ENCODE measurements at places on chromosomes 2 and 18.

DNA sequence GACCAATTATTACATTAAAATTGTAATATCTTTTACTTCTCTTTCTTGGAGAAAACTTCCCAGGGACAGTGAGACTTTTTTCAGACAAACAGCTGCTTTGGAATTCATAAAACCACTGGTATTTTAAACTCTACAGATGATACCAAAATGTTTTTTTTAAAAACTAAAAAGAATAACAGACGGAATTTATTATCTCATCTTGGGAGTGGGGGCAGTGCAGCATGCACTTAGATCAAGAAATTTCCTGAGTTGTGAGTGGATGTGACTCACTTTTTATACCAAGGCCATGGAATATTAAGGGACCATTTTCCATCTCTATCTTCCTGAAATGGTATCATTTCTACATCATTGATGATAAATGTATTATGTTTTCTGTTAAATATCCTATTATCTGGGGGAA is 422.8 kb upstream of the HNRNPA3 start:
- no peak for DNase-seq

DNA sequence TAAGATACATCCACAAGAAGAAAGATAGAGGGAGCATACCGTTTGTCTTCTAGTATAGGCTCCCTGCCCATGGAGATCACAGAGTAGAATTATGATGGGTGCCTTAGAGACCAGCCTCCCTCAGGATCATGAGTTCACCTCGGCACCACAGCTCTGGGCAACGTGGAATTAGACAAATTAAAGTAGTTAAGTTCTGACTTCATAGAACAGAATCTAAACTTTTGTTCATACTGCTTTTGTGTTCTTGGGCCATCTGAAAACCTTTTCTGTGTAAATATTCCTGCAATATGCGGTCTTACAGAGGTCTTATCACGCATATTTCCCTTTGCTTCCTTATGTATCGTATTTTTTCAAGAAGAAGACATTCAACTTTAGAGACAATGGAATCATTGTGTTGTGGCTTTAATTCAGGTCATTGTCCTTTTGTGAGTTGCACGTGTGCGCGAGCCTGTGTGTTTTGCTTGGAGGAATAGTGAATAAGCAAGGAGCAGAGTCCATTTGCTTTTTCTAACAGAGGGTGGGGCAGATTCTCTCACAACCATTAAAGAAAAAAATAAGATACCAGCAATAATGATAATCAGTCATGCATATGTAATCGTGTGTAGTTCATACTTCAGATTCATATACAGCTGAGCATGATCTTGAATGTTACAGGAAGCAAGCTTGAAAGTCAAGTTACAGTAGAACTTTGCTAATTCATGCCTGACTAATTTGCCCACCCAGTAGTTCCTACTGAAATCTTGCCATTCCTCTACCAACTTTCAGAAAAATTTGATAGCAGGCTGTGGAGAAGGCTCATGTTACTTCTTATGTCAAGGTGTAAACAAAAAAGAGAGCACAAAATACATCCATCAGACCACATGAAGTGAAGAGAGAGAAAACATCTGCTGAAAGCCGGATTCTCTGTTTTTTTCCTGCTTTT is 243.6 kb downstream of the NEDD4L start:
- no peak for DNase-seq

DNA sequence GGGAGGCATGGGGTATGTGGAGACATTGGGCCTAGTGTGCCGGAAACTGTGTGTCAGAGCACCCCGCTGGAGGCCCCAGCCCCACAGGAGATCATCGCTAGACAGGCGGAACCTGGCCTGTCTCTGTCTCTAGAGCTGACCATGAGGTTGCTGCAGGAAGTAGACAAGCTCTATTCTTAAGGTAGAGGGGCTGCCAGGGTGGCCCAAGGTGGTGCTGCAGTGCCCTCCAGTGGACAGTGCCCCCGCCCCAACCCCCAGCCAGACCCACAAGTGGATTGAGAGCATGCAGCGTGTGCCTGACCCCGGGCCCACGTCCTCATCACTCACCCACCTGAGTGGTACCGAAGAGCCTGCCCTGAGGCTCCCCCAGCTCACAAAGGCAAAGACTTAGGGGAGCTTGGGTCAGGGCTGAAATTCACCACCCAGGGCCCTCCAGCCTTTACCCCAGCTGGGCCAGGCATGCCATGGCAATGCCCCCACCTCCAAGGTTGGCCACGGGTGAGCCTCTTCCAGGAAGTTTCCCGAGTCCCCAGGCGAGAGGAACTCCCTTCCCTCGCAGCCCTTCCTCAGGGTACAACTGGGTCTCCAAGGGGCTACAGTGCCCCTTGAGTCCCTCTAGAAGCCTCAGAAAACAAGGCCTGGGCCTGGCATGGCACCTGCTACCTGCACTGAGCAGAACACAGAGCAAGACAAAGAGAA is 155.0 kb downstream of the TTC32 start:
- DNase-seq = no peak

DNA sequence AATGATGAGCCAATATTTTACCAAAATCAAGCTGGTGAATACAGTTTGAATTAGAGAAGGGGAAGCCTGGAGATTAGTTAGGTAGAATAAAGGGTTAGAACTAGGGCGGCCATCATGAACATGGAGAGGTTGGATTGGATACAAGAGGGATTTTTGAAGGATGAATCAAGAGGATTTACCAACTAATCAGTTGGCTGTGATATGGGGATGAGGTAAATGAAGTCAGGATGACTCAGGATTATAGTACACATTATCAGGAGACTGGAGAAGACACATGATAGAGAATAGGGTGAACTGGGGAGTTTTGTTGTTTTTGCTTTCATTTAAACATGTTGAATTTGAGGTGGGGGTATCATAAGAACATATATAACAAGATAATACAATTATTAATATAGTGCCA is 73.8 kb upstream of the PROKR1 start:
- no peak for DNase-seq

- DNase-seq = no peak
Observed at GRCh38 chr18:62175521-62175920, 11.3 kb downstream of the PIGN start.

GRCh38 chr2:182366628-182367027 is 60.2 kb downstream of the PDE1A start:
- DNase-seq = no peak

DNA sequence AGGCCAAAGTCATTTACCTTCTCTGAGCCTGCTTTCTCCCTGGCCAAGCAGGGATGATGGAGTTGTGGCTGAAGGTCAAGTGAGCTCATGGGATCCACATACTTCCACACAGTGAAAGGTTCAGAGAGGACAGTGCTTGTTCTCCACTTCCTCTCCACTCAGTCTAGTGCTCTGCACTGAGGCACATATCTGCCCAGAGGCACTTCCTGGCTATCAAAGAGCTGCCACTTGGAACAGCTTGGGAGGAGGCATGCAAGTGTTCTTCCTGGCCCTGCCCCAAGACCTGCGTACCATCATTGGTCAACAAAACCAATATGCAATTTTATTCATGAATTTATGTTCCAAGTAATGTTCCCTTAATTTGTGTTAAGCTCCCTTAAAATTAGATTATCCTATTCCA is 71.9 kb downstream of the RNF152 start:
- no peak for DNase-seq

DNA sequence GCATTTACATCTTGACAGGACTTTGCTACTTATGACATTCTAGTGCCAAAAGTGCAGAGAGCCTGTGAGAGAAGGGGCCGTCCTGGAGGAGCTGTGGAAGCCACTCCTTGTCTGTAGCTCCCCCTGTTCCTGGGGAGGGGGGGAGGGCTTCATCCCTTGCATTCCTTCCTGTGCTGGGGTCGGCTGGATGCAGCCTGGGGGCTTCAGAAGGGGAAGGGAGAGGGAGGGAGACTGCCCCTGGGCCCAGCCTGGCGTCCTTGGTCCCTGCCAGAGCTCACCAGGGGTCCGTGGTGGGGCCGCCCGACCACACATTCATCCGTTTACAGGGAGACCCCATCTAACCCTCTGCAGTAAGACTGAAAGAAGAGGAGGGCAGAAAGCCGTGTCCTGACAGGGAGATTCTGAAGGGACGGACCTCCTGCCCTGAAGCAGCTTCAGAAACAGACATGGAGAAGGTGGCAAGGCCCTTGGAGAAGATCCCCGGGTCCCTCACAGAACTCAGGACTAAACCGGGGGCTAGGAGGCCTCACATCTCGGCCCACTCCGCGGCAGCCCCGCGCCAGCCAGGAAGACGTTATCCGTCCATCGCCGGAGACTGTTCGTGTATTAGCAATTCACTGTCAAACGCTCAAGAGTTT is 258.3 kb upstream of the SALL3 start:
- no peak for DNase-seq

DNA sequence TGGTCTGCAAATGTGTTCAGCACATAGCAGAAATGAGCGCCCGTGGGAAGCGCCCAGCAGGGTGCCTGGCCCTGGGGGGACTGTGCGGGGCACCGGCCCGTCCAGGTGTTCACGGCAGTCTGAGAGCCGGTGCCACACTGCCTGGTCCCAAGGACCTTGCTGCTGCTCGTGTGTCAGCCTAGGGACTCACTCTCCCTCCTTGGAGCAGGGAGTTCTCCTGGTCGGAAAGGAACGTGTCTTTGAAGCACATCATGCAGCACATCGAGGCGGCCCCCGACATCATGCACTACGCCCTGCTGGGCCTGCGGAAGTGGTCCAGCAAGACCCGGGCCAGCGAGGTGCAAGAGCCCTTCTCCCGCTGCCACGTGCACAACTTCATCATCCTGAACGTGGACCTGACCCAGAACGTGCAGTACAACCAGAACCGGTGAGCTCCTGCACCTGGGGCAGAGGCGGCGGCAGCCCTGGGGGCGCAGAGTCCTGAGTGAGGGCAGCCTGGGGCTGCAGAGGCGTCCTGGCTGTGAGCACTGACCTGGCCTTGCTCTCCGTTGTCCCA is 36.0 kb downstream of the NTSR2 start:
- no peak for DNase-seq

DNA sequence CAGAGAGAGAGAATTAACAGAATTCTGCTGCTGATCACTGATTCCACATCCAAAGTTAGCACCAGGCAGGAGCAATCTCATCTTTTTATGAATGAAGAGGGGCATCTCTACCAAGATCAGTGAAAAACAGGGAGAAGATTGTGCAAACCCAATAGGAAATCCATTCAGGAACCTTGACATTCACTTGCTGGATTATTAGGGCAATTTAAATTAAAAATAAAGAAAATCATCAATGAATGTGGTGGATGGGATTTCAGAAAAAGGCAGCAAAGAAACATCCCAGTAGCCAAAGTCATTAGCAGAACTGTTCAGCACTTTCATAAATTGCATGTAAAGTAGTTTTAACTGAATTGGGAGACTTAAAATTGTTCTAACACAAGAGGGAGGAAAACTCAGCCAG is 423.2 kb downstream of the TGIF1 start:
- DNase-seq = no peak

- DNase-seq = no peak
Observed at GRCh38 chr2:15654727-15655073, 63.0 kb downstream of the DDX1 start.

DNA sequence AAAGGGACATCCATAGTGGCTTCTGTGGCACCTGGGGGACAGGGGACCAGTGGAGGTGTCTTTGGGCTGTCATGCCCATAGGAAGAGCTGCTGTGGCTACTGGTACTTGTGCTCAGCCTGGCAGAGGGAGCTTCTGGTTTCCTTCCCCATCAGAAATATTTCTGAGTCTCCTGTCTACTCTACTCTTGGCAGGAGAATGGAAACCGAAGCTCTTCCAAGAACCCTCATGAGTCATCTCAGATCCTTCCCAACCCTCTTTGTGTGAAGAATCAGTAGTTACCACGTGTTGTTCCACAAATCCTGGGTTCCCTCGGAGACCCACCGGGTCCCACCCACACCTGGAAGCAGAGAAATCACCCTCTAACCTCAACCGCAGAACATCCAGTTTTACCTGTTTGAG is 234.9 kb downstream of the FHOD3 start:
- no peak for DNase-seq

DNA sequence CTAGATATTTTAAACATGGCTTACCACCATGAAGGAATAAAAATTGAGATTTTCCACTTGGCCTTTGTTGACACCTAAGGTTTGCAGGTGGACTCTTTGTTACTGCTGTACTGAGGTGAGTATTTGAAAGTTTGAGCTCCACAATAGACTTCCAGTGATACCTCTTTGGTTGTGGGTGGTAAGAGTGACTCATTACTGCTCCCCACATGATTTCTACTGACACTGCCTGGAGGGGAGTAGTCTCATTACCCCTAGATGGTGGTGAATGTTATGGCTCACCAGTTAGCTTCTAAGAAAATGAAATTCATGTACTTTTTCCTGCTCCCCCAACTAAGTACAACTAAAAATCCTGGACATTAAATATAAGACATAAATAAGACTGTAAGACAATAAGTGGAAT is 1183.1 kb upstream of the TMEFF2 start:
- no peak for DNase-seq

DNA sequence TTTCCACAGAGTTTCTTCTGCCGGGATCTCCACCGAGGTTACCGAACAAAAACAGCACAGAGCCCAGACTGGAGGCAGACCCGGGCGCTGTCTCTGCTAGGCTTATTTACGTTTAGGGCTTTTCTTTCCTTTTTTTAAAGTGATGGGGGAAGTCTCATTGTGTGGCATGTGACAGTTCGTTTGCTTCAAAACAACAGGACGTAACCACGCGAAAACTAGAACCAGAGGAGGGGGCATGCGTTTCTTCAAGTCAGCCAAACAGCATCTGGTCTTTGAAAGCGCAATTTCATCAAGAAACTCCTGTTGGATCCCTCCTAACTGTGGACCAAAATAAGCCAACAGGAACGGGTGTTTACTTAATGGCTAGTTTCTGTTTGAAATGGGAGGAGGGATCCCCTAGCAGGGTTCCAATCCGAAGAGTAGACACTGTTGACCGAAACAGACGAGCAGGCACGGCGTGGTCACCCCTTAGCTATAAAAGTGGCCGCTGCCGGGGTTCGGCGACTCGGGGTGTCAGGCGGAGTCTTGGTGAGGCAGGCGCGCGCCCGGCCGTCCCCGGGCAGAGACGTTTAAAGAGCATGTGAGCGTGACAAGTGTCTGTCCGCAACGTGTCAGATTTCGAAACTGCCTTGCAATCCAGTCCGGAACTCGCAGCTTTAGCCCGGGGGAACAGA is 997 bp upstream of the TGIF1 start:
- peak; percentile 61 for DNase-seq

GRCh38 chr2:188013767-188014166 is 277.9 kb upstream of the GULP1 start:
- DNase-seq = no peak

DNA sequence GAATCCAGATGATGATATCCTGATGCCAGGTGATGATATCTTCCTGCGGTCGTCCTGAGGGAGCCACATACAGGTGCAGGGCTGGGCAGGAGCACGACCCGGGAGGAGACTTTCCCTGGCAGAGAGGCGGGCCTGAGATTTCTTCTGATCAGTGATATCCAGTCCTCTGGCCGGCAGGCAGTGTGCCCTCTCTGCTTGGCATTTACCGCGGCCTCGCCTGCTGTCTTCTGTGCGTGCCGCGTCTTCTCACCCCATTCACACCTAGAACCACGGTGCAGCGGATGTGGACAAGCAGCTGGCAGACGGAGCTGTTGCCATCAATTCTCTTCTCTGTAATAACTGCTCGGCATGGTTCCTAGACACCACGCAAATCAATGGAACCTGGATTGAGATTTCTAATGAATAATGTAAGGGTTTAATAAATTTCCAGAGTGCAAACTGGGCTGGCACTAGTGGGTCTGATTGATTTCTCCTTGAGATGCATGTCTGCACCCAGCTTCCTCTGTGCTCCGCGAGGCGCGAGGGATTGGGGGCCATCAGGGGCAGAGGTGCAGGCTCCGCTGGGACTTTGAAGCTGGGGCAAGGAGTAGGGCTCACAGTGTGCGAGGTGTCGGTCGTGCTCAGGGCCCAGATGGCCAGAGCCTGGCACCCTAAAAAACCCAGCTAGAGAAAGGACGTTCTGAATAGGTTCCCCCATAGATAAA is 208.9 kb upstream of the HDAC4 start:
- DNase-seq = no peak

All from smooth muscle cell of the brain vasculature (primary cell).